Upper lobe of left lung (tissue), 6 donors: ENCODE measurements at places on chromosomes 1 and 21. TPM values are rescaled to one million over a fixed set of nuclear protein-coding genes. Genes with fewer than 3 reads are reported as not detected.

DNA sequence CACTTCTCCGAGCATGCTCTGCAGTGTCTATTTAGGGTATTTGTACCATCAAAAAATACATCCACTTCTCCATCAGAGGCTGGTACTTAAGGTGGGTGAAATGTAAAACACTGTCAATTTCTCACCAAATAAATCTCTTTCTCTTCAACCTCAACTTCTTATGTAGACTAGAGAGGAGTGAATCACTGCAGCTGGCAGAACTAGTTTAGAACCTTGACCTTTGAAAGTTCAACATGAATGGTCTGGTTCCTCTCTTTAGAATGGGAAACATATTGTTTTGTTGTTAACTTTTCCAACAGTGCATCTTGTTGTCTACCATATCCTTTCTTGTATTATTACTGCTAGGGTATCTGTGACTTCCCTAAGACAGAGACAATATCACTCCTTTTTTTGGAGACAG is 20.1 kb upstream of the SLC44A5 start:
- H3K27ac ChIP-seq = no peak overlapping the region
- no peak for DNase-seq

DNA sequence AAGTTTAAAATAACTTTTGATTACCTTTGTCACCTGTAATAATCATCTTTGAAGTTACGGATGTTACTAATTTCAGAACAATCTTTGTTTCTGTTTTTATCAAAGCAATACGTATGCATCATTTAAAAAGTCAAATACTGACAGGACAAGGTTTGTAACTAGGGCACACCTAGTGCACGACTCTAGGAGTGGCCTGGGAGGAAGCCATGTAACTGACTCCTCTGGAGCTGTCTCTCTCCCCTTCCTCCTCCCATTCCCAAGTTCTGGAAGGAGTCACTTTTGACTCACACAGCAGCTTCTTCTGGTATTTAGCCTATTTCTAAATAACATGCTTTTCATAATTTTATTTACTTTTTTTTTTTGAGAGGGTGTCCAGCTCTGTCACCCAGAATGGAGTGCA is 11.8 kb upstream of the RAP1GAP start:
- no peaks in the 10 kb centered on the region for H3K27me3 ChIP-seq
- no peak overlapping the region for H3K27ac ChIP-seq
- H3K4me1 ChIP-seq = no peaks in the 10 kb centered on the region
- H3K36me3 ChIP-seq = peaks cover 15% of the 10 kb centered on the region
- no peak for DNase-seq

DNA sequence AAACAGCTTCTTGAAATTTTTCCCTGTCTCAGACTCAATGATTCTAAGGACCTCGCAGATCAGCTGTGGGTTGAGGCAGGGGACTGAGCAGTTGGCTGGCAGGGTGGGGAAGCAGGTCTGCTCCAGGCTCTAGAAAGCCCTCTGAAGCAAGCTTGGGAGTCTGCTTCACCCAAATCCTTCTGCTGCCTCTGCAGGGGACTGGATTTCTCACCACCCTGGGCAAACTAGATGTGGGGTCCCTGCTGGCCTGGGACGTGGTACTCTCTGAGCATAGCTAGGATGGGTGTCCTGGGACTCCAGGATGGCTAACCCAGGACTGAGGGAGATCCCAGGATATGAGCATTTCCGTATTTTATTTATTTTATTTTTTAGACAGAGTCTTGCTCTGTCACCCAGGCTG is 89.3 kb downstream of the LAMC2 start:
- DNase-seq = no peak
- H3K27me3 ChIP-seq = no peaks in the 10 kb centered on the region
- H3K4me3 ChIP-seq = no peak overlapping the region
- peaks cover 14% of the 10 kb centered on the region for H3K4me1 ChIP-seq

The LINGO4 gene
- total RNA-seq = 0.89 TPM

DNA sequence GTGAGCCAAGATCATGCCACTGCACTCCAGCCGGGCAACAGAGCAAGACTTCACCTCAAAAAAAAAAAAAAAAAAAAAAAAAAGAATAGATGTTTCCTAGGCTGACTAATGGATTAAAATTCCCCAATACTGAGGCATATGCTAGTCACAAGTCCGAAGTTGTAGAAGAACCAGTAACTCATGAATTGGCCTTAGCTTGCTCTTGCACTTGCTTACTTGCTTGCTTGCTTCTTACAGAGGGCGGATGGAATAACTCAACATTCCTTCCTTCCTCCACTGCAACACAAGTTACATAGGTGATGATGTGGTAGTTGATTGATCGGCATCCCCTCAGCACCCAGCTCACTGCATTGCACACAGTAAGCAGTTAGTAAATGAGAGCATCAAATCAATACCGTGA is 2.8 kb upstream of the TARS2 start:
- no peak overlapping the region for H3K27ac ChIP-seq
- no peak for DNase-seq
- H3K36me3 ChIP-seq = no peaks in the 10 kb centered on the region

DNA sequence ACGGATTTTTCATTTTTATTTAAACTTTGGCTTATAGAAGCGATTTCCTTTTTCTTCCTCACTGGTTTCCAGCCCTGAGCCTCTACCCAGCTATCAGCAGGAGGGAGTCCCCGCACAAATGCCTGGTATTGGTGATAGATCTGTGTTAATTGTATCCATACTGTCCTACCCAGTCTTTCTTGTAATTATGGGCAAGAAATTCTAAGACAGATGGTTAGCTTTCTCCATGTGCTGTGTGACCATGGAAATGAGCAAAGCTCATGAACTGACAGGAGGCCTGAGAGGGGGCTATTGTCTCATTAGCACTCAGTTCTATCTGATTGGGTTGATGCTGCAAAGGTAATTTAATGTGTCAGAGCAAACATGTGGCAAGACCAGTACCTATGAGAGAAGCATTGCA is 108.1 kb upstream of the IVNS1ABP start:
- H3K4me1 ChIP-seq = no peaks in the 10 kb centered on the region
- H3K36me3 ChIP-seq = no peaks in the 10 kb centered on the region

- peaks cover 17% of the 10 kb centered on the region for H3K4me1 ChIP-seq
- H3K27me3 ChIP-seq = no peaks in the 10 kb centered on the region
- no peak overlapping the region for H3K27ac ChIP-seq
- no peak for DNase-seq
- no peak overlapping the region for H3K4me3 ChIP-seq
These were observed 5.1 kb upstream of the CAPN8 start for GRCh38 chr1:223670458-223671159.
